Mesendoderm (in vitro differentiated cells): ENCODE measurements at places on chromosomes 2 and 18.
A peak's percentile ranks its signal among the peaks of the same experiment; 100 is the strongest.

- DNase-seq: no peak
Observed at GRCh38 chr2:177010146-177010545, 202.4 kb upstream of the HNRNPA3 start.

DNA sequence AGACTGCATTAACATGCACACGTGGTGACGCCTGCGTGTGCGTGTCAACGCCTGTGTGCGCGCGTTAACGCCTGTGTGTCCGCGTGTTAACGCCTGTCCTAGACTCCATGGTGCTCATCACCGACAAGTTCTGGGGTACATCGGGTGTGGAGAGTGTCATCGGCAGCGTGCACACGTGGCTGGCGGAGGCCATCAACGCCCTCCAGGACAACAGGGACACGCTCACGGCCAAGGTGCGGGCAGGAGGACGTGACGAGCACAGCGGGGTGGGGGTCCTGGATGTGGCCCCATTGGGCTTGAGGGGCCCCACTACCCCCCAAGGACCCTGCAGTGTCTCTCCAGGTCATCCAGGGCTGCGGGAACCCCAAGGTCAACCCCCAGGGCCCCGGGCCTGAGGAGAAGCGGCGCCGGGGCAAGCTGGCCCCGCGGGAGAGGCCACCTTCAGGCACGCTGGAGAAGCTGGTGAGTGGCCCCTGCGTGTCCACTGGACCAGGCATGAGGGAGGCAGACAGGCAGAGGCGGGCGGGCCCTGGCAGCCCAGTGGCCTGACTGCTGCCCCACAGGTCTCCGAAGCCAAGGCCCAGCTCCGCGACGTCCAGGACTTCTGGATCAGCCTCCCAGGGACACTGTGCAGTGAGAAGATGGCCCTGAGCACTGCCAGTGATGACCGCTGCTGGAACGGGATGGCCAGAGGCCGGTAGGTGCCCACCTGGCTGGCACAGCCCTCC, 29.2 kb downstream of the GPC1 start:
- no peak for DNase-seq

GRCh38 chr2:206084439-206084869, 1.5 kb downstream of the INO80D start:
- peak; percentile 95 for DNase-seq

GRCh38 chr2:170235860-170236679, 58.1 kb downstream of the MYO3B start:
- DNase-seq: peak; percentile 90

DNA sequence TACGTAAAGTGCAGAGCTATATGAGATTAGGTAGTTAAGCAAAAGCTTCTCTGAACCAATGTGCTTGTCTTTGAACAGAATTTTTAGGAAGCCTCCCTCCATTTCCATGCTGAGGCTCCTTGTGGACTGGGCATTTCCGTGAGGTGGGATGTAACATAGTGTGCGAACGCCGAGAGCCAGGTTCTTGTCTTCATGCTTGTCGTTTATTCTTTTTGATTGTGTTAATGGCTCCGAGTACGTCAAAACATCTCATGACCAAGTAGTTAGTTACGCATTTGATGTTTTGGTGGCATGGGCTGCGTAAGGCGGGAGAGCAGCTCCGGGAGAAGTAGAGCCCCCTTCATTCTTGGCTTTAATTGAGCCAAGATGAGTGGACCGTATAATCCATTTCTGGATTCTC, 32.9 kb downstream of the DGKD start:
- DNase-seq: no peak

DNA sequence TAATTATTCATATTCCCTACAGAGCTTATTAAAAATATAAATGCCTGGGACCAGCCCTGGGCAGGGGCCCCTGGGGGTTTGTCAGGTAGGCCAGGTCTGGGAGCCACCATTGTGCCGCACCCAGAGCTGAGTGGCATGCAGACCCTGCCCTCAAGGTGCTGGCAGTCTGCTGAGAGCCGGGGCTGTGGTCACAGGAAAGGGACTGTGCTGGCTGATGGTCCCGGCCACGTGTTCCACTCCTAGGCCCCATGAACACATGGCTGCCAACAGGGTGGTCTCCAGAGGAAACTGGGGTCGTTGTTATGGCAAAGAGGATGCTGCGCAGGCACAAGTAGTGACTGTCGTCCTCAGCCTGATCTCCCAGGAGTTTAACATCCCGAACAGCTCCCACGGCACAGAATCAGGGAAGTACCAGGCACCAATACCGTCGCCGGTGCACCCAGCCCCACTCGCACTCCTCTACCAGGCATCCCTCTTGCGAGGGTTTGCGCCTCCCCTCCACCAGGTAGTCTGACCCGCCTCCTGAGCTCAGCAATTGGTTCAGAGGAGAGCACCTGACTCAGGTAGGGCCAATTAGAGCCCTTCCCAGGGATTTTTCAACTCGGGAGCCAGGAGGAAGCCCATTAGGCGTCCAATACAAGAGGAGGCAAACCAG, 39.2 kb upstream of the BIN1 start:
- no peak for DNase-seq

- DNase-seq: peak; percentile 50
Observed at GRCh38 chr2:96354492-96354891, 18.9 kb downstream of the NCAPH start.

- DNase-seq: peak; percentile 82
Observed at GRCh38 chr18:32093102-32093511, 1.4 kb downstream of the RNF138 start.
